Activated CD4-positive, alpha-beta T cell treated with anti-CD3 and anti-CD28 coated beads for 36 hours (primary cell): ENCODE measurements at places on chromosomes 6 and 20. TPM values are rescaled to one million over a fixed set of nuclear protein-coding genes. Genes with fewer than 3 reads are reported as not detected.
A peak's percentile ranks its signal among the peaks of the same experiment; 100 is the strongest.

The OR2J3 gene
- total RNA-seq, result not detected

- H3K27me3 ChIP-seq, result no peaks in the 10 kb centered on the region
- H3K27ac ChIP-seq, result no peak overlapping the region
- H3K36me3 ChIP-seq, result no peaks in the 10 kb centered on the region
These were observed 62.3 kb downstream of the ESR1 start for GRCh38 chr6:151869787-151870186.

The DIDO1 gene
- 43.7 TPM for total RNA-seq

DNA sequence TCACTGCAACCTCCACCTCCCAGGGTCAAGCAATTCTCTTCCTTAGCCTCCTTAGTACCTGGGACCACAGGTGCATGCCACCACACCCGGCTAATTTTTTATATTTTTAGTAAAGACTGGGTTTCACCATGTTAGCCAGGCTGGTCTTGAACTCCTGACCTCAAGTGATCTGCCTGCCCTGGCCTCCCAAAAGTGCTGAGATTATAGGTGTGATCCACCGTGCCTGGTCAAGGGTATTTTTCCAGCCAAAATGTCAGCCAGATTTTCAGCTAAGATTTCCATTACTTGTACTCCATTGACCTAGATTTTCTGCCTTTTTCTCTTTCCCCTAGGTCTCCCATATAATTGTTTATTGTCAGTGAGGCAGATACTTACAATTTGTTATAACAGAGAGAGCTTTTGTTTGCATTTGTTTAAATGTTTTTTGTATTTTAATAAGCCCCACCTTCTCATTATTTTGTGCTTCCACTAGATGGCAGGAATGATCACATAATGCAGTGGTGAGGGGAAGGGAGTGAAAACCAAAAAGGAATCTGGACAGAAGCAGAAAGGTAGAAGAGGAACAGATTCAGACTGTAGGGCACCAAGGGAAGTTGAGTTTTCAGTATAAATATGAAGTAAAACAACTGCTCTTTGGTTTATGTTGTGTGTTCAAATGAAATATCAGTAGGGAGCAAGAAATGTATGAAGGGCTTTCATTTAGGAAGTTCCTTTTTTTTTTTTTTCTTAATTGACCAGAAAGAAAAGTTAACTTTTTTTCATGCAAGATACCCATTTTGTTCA, 29.7 kb downstream of the RPF2 start:
- DNase-seq, result no peak
- no peaks in the 10 kb centered on the region for H3K27me3 ChIP-seq
- peaks cover 43% of the 10 kb centered on the region for H3K36me3 ChIP-seq

The DEFB124 gene
- not detected for total RNA-seq

DNA sequence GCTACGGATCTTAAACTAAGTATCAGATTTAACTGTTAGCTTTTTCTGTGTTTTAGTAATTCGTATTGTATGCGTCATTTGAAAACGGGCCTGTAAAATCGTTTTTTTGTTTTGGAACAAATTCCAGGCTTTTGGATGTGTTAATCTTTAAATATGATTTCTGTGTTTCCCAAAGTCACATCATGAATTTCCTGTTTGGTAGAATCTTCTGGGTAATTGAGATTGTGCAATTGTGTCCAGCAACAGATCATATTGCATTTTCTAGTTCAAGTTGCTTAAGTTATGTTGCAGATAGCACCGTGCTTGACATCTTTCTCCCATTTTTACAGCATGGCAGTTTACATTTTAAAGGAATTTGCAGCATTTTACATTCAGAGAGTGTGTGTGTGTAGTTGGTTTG, 1.9 kb downstream of the MAPK14 start:
- H3K36me3 ChIP-seq, result peaks cover 10% of the 10 kb centered on the region
- H3K27me3 ChIP-seq, result peaks cover 9% of the 10 kb centered on the region
- peak overlapping the region; percentile 98 for H3K4me3 ChIP-seq
- peak overlapping the region; percentile 98 for H3K27ac ChIP-seq
- DNase-seq, result no peak

GRCh38 chr6:34680802-34681515, 15.6 kb downstream of the ILRUN start:
- H3K4me1 ChIP-seq, result peaks cover 27% of the 10 kb centered on the region
- no peak for DNase-seq
- no peak overlapping the region for H3K4me3 ChIP-seq
- H3K36me3 ChIP-seq, result no peaks in the 10 kb centered on the region
- H3K27me3 ChIP-seq, result no peaks in the 10 kb centered on the region

GRCh38 chr6:446418-447366, 55.1 kb downstream of the IRF4 start:
- H3K27ac ChIP-seq, result peak overlapping the region; percentile 90
- peaks cover 52% of the 10 kb centered on the region for H3K4me1 ChIP-seq
- DNase-seq, result peak; percentile 96
- H3K4me3 ChIP-seq, result peak overlapping the region; percentile 65
- H3K27me3 ChIP-seq, result no peaks in the 10 kb centered on the region
- peaks cover 4% of the 10 kb centered on the region for H3K36me3 ChIP-seq

DNA sequence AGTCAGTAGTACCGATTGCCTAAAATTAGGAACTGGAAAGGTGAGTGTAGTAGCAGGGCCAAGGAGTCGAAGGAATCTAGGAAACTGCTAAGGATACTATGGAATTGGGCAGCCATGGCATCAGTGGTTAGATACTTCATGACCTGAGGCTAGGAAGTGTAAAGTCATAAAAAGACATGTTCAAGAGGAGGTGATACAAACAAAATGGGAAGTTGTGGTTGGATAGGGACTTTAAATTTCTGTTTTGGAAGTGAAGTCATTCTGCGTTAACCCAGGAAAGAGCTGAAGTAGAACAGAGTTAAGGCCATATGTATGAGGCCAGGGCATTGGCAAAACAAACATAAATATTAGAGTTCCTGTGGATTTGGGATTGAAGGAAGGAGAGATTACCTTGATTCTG, 88.6 kb upstream of the TMEM181 start:
- peaks cover 13% of the 10 kb centered on the region for H3K36me3 ChIP-seq
- H3K27ac ChIP-seq, result no peak overlapping the region
- H3K4me1 ChIP-seq, result no peaks in the 10 kb centered on the region
- no peak for DNase-seq
- H3K27me3 ChIP-seq, result no peaks in the 10 kb centered on the region

The GABRR2 gene
- total RNA-seq, result 0.49 TPM

- peak; percentile 28 for DNase-seq
- peaks cover 8% of the 10 kb centered on the region for H3K4me1 ChIP-seq
- no peak overlapping the region for H3K27ac ChIP-seq
- H3K27me3 ChIP-seq, result peaks cover 54% of the 10 kb centered on the region
- no peaks in the 10 kb centered on the region for H3K36me3 ChIP-seq
These were observed 1.3 kb downstream of the OVOL2 start for GRCh38 chr20:18056174-18057100.

The HRH3 gene
- not detected for total RNA-seq

The PPP1R18 gene
- total RNA-seq, result 145 TPM

The RBM24 gene
- total RNA-seq, result not detected

DNA sequence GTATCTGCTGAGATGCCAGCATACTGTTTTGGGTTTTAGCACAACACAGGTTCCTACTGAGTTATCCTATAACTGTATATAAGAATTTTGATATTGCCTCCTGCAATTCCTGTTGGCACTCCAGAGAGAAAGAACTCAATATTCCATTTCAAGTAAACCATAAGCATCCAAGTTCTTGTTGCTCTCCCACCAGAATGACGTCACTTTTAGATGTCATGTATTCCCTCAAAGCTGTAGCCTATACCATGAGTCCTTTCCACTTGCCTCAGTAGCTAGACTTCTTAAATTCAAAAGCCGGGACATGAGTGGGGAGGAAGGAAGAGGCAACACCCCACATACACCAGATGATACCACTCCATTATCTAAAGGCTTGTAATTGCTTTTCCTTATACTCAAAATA, 171.5 kb downstream of the ALDH8A1 start:
- DNase-seq, result no peak
- H3K4me3 ChIP-seq, result no peak overlapping the region
- H3K4me1 ChIP-seq, result no peaks in the 10 kb centered on the region
- no peak overlapping the region for H3K27ac ChIP-seq
- no peaks in the 10 kb centered on the region for H3K36me3 ChIP-seq

DNA sequence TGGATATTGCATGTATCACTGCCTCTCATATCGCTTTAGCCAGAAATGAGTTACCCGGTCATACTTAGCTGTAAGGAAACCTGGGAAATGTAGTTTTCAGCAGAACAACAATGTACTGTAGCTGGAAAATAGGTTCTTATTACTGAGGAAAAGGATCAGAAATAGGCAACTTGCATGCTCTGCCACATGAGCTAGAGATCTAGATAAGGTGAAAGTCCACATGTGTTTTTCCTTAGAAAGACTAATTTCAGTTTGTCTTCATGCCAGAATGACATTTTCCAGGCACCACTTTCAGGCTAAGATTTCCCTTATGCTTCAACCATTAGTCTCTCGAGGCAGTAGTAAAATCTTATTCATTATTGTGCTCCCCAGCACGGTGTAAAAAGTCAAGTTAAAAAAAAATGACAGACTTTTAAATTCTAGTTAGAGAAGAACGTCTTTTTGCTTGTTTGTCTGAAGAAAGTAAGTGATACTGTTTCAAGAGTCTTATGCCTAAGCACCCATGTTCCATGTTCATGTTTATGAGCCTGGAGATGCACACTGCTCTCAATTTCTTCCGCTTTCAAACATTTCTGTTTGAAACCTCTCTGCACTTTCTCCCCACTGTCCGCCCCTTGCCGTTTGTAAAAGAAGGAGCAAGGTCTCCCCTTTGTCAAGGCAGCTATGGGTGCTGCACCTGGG, 67.6 kb downstream of the ZNF831 start:
- no peaks in the 10 kb centered on the region for H3K27me3 ChIP-seq
- no peak overlapping the region for H3K4me3 ChIP-seq
- peaks cover 19% of the 10 kb centered on the region for H3K4me1 ChIP-seq

DNA sequence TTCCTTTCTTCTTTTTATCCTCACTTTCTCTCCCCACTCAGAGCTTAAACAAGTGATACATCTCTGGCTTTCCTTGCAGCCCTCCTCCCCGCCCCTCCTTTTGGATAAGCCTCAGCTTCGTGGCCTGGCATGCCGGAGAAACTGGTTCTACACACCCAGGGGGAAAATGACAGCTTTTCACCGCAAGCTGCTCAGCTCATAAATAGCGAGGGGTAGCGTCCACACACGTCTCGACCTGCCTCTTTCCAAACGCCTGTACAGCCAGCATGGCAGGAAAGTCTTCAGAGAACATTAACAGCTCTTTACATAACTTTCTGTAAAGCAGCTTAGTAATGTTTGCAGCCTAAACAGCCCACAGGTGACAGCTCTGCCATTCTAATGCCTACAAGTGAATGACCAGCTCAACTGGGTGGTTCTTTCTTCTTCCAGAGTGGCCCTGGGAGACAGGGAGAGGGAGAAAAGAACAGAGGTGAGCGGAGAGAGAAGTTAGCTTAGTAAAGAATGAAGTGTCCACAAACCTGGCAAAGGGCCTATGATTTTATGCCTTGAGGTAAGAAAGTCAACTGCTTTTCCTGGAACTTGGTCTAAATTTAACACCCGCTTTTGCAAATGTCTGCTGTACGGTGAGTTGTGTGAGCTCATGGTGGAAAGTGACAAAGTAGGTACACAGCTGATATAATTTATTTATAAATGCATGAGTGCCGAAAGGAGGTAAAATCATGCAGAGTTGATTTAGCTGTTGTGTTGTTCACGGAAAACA, 251.5 kb downstream of the TFAP2A start:
- no peak overlapping the region for H3K4me3 ChIP-seq
- no peak for DNase-seq
- H3K27me3 ChIP-seq, result no peaks in the 10 kb centered on the region
- no peaks in the 10 kb centered on the region for H3K4me1 ChIP-seq
- H3K27ac ChIP-seq, result no peak overlapping the region

DNA sequence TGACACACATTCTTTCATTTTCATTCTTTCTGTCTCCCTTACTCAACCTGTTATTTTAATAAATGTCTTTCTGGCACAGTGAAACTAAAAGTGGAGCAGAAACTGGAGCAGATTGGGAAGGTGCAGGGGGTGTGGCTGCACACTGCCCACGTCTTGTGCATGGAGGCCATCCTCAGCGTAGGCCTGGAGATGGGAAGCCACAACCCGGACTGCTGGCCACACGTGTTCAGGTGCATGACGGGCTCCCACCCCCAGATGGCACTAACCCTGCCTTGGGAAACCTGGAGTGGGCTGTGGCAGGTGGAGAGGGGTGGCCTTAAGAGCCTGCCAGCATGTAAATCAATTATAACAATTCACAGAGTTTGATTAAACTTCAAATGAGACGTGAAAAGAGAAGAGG, 71.4 kb upstream of the PBOV1 start:
- H3K27ac ChIP-seq, result no peak overlapping the region
- peaks cover 1% of the 10 kb centered on the region for H3K27me3 ChIP-seq
- H3K4me1 ChIP-seq, result peaks cover 3% of the 10 kb centered on the region
- H3K36me3 ChIP-seq, result no peaks in the 10 kb centered on the region

The BTNL2 gene
- total RNA-seq, result not detected

GRCh38 chr20:8912096-8912495, 156.8 kb upstream of the PLCB4 start:
- no peaks in the 10 kb centered on the region for H3K27me3 ChIP-seq
- H3K4me3 ChIP-seq, result no peak overlapping the region
- no peaks in the 10 kb centered on the region for H3K36me3 ChIP-seq
- DNase-seq, result no peak

DNA sequence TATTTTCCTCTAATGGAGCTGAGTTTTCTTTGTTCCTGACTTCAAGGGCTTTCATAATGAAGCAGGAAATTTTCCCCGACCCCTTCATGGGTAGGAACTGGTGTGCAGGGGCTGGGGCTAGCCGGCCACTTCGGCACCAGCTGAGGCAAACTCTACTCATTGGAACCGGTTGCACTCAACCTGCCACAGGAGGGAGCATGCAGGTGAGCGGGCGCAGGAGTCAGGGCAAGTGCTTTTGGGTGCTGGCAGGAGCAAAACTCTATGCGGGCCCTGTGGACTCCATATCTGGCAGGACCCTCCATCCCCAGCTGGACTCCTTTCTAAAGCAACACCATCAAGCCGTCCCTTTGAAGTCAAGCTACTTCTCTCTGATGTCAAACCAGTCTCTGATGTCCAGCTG, 244.2 kb downstream of the EPM2A start:
- no peak for DNase-seq
- no peaks in the 10 kb centered on the region for H3K36me3 ChIP-seq
- no peaks in the 10 kb centered on the region for H3K4me1 ChIP-seq
- no peaks in the 10 kb centered on the region for H3K27me3 ChIP-seq
- H3K4me3 ChIP-seq, result no peak overlapping the region
- no peak overlapping the region for H3K27ac ChIP-seq

The TTBK1 gene
- 0.40 TPM for total RNA-seq

The ATP6V1G2 gene
- 2.1 TPM for total RNA-seq

The KCNK17 gene
- not detected for total RNA-seq

DNA sequence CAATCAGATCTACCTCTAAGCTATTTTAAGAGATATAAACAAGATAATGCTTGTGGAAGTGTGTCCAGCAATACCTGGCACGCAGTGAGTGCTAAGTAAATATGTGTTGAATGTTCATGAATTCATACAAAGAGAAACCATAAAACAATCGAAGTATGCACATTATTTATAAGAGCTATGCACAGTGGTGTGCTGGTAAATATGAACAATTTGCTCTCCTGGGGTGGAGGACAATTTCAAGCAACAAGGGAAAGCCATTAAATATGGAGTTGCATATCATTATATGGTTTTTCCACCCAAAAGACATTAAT, 526.6 kb upstream of the MARCKS start:
- no peak for DNase-seq
- no peak overlapping the region for H3K4me3 ChIP-seq
- no peaks in the 10 kb centered on the region for H3K27me3 ChIP-seq
- H3K4me1 ChIP-seq, result no peaks in the 10 kb centered on the region
- H3K36me3 ChIP-seq, result no peaks in the 10 kb centered on the region
